ENCODE measurements at places on chromosomes 6 and 20.

DNA sequence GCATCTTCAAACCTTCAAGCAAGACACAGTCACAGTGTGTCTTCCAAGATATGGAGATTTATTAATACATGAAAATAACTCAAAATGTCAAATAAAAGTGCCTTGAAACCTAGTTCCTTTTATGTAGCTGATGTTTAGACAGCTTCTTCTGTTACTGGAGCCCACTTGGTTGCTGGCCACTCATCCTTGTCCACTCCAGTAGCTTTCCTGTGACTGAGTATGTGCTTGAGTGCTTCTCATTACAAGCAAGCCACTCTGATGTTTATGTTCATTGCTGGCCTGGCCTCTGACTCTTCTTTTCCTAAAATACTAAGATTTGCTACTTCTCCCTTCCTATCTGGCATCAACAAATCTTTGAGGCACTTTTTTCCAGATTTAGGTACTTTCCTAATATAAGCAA lies 545.2 kb upstream of the MAN1A1 start:
- DNase-seq: no peak

GRCh38 chr20:45905505-45906079 lies 6.4 kb downstream of the PLTP start:
- no peak for DNase-seq

GRCh38 chr6:123663436-123663835 lies 26.7 kb upstream of the TRDN start:
- DNase-seq: no peak

DNA sequence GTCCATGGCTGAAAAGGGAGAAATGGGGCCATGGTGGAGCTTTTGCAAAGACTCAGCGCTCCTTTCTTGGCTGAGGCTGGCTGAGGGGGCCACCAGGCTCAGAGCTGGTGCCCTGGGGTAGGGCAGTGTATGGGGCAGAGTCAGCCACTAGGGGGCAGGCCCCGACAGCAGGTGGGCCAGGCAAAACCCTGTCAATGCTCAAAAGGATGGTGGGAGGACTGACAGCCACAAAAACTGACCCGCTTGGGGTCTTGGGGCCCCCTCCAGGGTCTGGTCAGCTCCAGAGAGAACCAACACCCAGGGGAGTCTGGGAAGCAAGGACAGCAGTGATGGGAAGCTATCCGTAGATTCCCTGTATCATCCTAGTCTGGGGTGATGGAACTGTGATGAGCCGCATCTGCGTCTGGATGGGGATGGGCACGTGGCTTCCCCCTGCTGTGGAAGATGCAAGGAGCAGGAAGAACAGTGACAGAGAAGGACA lies 306.9 kb downstream of the DHX35 start:
- no peak for DNase-seq

GRCh38 chr20:4814696-4815252 lies 93.1 kb downstream of the PRND start:
- DNase-seq: peak; percentile 77

DNA sequence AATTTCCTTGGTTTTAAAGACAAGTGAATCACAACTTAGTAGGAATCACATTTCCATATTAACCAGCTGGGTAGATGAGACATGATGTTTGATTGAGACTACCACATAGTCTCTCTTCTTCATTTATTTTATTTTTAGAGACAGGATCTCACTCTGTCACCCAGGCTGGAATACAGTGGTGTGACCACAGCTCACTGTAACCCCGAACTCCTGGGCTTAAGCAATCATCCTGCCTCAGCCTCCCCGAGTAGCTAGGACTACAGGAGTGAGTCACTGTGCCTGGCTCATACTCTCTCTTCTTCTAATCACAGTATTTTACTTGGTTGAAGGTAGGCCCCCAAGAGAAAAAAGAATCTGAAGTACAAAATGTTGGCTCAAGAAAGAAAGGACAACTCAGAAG lies 80.2 kb upstream of the ASF1A start:
- no peak for DNase-seq

DNA sequence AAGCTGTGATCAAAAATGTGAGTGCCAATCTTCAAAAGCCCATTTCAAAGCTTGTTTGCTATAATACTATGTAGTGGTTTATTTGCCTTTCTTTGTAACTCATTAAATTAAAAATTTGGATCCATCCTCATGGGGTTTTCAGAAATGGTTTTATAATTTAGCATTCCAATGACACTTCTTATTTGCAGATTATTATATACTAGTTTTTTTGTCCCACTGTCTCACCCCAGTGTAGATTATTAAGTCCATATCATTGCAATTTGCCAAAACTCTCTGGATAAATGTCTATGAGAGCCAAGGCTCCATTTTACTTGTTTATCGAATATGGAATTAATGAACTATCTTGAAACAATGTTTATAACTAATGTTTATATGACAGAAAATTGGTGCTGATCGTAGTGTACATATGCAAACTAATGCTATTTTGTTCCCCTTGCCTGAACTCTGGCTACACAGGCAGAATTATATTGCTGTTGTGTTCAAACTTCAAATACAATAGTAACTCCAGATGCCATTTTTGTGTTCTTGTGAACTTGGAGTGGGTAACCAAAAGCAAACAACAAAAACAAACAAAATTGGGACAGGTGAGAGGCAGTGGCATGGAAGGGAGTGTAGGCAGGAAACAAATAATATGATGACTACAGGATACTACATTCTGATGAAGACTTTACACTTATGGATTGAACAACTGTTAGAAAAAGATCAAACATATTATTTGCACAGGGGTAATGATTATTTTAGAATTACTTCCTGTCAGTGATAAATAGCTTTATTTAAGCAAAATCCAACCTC lies 307.1 kb upstream of the FLRT3 start:
- DNase-seq: no peak

DNA sequence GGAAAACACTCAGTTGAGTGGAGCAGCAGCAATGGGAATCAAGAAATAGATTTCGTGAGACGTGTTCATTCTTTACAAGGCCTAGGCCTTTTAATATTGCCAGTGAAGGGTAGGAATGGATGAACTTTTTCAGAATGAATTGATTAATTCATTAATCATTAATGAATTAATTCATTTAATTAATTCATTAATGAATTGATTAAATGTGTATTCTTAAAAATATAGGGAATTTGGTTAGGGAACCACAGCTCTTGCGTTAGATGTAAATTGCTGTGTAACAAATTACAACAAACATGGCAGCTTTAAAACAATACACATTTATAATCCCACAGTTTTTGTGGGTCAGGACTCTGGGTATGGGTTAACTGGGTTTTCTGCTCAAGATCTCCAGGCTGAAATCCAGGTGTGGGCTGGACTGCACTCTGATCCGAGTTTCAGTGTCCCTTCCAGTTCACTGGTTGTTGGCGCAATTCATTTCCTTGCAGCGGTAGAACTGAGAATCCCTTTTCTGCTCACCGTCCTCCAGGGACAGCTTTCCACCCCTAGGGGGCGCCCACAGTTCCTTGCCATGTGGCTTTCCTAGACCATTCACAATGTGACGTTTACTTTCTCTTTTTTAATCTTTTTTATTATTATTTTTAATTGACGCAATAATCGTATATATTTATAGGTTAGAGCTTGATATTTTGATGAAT lies 32.8 kb upstream of the BCAS1 start:
- peak; percentile 59 for DNase-seq

DNA sequence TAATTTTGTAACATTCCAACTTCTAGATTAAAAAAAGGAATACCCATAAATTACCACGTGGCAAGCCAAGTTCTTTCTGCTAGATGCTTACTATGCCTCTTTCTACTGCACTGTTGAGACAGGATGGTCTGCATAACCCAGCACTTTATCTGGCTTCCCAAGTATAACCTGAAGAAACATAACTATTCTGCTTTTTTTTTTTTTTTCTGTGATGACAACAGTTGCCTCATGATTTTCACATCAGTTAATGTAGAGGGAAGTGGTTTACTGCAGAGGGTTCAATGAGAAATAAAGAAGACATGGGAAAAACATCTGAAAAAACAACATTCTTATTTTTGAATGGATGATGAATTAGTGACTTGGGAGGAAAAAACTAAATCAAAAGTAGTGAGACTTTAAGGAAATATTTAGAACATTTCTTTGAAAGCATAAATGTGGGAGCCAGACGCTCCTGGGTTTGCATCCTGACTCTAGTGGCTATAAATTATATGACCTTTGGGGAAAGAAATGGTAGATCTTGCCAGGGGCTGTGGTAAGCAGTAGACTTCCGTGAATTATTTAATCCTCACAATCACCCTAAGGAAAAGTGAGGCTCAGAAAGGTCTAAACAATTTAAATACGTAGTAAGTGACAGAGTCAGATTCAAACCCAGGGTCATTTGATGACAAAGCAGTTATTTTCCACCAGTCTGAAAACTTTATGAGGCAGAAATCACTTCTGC lies 230.7 kb downstream of the PHACTR1 start:
- DNase-seq: no peak

- DNase-seq: no peak
Measured at GRCh38 chr20:37522260-37523011, 1.4 kb downstream of the NNAT start.

DNA sequence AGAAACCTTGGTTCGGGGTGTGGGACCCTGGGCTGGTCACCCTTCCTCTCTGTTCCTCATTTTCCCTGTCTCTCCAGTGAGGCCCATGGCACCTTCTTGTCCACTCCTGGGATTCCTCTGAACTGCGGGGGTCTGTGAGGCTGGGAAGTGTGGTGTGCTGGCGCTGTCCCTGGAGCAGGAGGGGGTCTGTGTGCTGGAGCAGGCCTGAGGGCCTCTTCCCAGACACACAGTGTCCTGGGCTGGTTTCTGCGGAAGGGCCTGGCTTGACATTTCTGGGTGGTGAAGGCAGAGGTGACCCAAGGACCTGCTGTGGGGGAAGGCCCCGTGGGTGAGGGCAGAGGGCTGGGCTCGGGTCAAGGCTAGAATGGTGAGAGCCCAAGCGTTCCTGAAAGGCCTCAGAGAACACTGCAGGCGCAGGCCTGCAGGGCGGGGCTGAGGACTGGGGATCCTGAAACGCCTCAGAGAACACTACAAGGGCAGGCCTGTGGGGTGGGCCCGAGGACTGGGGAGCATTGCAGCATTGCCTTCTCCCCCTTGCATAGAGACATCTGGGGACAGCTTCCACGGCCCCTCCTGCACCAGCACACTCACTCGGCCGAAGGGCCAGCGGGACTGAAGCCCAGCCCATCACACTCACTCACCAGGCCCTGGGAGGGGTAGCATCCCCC lies 10.6 kb upstream of the BAK1 start:
- DNase-seq: no peak

DNA sequence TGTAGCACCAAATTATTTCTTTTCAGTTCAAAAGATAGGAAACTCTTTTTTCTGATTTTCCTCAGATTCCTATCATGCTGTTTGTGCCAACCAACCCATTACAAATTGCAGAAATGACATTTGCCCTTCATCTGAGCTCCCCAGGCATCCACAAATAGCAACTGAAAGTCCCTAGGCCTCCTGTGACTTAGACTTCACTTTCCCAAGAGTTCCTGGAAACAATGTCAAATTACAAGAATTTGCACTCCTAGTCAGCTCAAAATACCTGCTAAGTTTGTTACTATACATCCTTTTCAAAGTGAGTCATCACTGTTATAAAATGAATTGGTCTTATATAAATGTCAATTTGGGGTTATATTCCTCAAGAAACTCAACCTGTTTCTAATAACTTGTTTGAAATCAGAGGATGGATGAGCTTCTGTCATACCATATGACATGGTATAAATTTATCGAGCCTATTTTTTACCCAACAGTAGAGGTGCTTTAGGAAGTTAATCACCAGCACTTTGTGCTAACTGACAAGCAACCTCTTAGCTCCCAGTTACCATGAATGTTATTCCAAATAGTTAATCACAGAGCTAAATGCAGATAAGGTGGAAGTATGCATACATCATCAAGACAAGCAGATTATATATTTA lies 256.5 kb downstream of the HACE1 start:
- no peak for DNase-seq

DNA sequence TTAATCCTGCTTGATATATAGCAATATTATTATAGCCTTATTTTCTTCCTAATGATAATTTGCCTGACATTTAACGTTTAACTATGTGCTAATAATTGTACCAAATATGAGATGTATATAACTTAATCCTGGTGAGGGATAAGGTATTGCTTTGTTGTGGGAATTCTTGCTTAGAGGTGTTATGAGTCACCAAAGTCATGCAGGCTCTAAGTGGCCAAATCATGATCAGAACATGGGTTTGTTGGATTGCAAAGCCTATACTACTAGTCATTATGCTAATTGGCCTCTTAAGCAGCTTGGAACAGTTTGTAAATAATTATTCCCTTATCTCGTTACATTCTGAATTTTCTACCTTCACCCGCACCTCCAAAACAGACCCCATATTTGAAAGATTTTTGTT lies 21.9 kb upstream of the C6orf141 start:
- DNase-seq: no peak

GRCh38 chr6:79731471-79731870 lies 100.3 kb downstream of the SH3BGRL2 start:
- DNase-seq: no peak

GRCh38 chr6:2760882-2761842 lies 4.0 kb upstream of the WRNIP1 start:
- DNase-seq: no peak

GRCh38 chr20:53582574-53583351 lies 10.9 kb downstream of the ZNF217 start:
- DNase-seq: peak; percentile 51

- DNase-seq: no peak
Measured at GRCh38 chr20:57473246-57474048, 51.5 kb downstream of the CTCFL start.

GRCh38 chr20:22506827-22507226 lies 77.5 kb downstream of the FOXA2 start:
- no peak for DNase-seq

- DNase-seq: no peak
Measured at GRCh38 chr6:13101409-13101808, 226.9 kb downstream of the TBC1D7 start.

DNA sequence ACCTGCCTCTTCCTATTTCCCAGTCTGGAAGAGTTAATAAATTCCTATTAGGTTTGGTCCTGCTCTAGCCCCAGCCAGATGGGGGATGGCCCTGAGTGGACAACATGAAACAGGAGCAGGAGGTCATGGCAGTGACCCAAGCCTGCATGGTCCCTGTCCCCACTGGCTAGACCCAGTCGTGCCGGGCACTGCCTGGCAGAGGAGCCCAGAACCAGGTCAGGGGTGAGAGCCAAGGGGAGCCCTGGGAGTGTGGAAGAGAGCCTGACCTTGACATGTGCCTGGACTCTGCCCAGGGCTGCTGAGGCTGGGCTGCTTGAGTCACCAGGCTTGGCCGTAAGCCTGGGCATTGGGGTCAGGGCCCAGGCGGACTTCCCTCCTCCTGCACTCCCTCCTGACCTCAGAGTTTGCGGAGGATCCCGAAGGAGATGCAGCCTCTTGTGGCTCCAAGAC lies 3.6 kb downstream of the AVP start:
- no peak for DNase-seq

- no peak for DNase-seq
Measured at GRCh38 chr6:152094992-152095592, 287.6 kb downstream of the ESR1 start.

- DNase-seq: no peak
Measured at GRCh38 chr6:43734294-43734665, 35.7 kb upstream of the VEGFA start.

- no peak for DNase-seq
Measured at GRCh38 chr6:83257791-83258190, 64.6 kb downstream of the RWDD2A start.
